ENCODE measurements at places on chromosomes 3 and 15. TPM values are rescaled to one million over a fixed set of nuclear protein-coding genes. Genes with fewer than 3 reads are reported as not detected.
A peak's percentile ranks its signal among the peaks of the same experiment; 100 is the strongest.

The SPATA12 gene
- 0.27 TPM for total RNA-seq

The CCR9 gene
- not detected for total RNA-seq

The CILP gene
- 3.7 TPM for total RNA-seq

The GREM1 gene
- total RNA-seq = 39.3 TPM

The TRAIP gene
- 19.7 TPM for total RNA-seq

The FILIP1L gene
- total RNA-seq = 3.7 TPM

The RASGRP1 gene
- 0.96 TPM for total RNA-seq

The CNTN3 gene
- total RNA-seq = 6.7 TPM

The CAMP gene
- not detected for total RNA-seq

The COL6A5 gene
- total RNA-seq = not detected

The ASB14 gene
- not detected for total RNA-seq

The HDAC11 gene
- total RNA-seq = 36.1 TPM

The CFAP100 gene
- total RNA-seq = not detected

DNA sequence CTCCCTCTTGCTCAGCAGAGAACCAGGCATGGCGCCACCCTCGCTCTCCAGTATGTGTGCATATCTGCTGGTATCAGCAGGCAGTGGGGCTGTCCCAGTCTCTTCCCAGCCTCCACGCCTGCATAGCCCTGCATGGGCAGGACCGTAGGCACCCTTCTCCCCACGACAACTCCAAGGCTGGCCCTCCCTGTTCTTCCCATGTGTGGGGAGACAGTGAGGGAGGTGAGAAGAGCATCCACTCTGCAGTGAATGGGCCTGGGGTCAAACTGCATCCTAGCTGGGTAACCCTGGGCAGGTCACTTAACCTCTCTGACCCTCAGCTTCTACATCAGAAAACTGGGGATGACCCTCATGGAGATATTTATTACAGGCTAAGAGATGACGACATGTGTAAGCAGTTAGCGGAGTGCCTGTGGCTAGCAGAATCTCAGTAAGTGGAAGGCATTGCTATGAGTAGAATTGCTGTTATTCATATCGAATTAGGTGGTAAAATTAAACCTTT is 13.3 kb upstream of the SSUH2 start:
- DNase-seq = no peak

GRCh38 chr3:35088943-35089342 is 550.4 kb upstream of the ARPP21 start:
- no peak for DNase-seq

- no peak for DNase-seq
Measured at GRCh38 chr15:36389107-36389506, 190.3 kb upstream of the CDIN1 start.

GRCh38 chr15:97174886-97175540 is 785.5 kb upstream of the ARRDC4 start:
- DNase-seq = no peak

- DNase-seq = no peak
Measured at GRCh38 chr3:168322941-168323340, 227.2 kb upstream of the GOLIM4 start.

DNA sequence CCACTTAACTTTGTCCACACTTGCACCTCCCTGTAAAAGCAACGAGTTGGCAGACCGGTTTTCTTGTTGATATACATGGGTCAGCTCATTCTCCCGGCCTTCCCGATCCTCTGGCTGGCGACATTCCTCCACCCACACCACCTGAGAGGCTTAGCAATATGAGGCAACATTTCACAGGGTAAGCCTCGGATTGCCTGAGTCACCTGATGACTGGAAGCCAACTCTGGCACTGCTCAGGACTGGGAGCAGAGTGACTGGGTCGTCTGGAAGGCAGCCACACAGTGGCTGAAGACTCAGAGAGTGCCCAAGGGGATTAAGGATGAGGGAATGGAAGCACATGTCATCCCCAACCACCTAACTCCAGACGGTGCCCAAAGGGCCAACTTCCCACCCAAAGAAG is 9.8 kb downstream of the HOMER2 start:
- no peak for DNase-seq

DNA sequence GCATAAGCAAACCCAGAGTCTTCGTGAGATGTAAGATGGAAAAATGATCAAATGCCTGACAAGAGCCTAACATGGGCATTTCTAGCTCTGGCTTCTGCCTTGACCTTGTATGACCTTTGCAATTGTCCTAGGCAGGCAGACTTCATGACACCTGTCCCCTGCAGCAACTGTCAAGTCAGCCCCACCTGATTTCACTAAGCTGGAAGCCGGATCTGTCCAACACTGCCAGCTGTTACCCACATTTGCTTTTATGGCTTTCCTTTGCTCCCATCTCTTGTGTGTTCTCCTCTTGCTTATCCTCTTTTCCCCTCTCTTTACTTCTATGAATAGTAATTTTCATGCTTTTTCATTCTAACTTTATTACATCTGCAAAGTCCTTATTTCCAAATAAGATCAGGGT is 48.5 kb upstream of the TNIK start:
- no peak for DNase-seq

DNA sequence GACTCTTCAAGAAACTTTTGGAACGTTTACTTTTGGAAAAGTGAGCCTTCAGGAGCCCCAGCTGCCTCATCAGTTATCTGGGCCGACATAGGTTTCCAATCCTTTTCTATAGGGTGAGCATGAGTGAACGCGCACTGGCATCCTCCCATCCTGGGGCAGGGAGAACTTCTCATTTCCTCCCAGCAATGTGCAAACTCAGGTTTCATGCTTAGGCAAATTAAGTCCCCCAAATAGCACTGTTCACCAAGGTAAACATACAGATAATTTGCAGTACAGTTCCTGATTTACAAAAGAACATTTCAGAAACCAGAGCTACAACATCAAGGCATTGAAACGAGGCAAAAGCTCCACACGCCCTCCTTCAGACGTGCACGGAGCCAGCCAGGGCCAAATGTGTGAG is 333.5 kb upstream of the NR2E3 start:
- no peak for DNase-seq

DNA sequence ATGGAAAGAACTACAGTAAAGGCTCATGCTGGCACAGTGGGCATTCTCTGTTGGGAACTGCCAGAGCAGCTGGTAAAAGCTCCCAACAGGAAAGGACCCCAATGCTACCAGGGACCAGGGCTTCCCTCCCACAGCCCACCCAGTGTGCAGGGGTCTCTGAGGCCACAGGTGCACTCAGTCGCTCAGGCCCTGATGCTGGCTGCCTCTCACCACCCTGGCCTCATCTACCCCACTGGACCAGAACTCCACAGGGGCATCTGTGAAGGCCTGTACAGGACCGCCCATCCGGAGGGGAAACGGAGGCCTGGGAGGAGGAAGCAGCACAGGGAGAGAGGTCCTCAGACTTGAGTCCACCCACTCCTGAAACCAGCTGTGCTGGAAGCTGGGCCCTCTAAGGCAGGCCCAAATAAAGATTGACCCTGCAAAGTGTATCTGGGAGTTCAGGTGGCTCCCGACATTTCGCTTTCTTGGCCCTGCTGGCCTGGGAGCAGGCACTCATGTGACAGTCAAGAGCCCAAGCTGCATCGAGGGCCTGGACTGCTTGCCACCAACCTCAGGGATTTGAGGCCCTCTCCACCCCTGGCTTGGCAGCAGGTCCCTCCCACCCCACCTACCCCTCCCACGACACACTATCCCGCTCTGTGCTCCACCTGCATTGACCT is 12.7 kb downstream of the KLF15 start:
- DNase-seq = peak; percentile 10

DNA sequence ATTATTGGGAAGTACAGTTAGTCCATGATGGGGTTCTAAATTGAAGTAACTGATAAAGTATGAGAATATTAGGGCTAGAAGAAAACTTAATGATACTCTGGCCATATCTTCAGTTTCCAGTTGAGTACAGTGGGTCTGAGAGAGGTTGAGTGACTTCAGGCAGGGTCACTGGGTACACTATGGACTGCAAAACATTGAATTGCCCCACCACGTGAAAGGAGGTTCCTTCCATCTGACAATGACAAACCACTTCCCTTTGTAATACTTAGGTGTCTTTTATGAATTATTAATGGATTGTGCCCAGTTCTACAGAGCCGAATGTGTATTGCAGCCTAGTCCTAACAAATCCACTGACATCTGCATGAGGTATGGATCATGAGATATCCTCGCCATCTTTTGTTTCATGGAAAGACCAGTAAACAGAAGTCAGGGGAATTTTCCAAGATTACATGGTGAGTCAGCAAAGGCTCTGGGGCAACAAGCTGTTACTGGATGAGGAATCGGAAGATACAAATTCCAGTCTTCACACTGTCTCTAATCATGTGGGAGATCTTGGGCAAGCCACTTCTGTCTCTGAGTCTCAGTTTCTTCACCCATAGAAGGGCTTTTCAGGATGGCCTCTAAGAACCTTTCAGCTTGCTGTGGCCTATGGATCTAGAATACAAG is 66.5 kb upstream of the BCL6 start:
- DNase-seq = no peak

DNA sequence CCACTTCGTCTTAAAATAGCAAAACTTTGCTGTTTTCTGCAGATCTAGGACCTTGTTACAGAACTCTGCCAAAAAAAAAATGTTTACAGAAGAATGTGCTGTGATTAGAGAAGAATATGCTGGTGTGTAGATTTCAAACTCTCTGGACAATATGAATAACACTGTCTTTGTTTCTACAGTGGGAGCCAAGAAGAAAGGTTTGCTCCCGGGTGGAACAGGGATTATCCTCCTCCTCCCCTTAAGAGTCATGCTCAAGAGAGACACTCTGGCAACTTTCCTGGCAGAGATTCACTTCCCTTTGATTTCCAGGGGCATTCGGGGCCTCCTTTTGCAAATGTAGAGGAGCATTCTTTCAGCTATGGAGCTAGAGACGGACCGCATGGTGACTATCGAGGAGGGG is 27.3 kb downstream of the RBM6 start:
- no peak for DNase-seq

DNA sequence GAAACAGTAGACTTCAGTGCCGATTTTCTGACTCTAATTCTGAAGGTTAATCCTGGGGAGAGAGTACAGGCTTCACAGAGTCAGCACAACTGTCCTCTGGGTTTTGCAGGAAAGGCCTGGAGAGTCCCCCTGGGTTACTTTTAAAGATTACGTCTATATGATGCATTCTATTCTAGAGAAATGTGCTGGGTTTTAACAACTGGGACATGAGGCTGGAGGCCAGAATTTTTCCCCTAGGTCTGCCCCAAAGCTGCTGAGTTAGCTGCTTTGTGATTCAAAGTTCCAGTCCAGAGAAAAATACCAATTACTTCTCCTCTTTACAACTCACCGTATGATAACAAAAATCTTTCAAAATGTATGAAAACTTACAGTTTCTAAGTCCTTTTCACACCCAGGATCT is 240.7 kb upstream of the TPRG1 start:
- DNase-seq = no peak

- DNase-seq = no peak
Measured at GRCh38 chr3:149815321-149815720, 2.3 kb downstream of the RNF13 start.

- no peak for DNase-seq
Measured at GRCh38 chr15:91456251-91456718, 356.2 kb downstream of the SV2B start.

- peak; percentile 71 for DNase-seq
Measured at GRCh38 chr15:56821721-56822425, 88.6 kb upstream of the ZNF280D start.

GRCh38 chr3:153066983-153067382 is 95.0 kb upstream of the RAP2B start:
- no peak for DNase-seq
